ENCODE measurements at places on chromosomes 3 and 15.

GRCh38 chr3:48372862-48373435 lies 930 bp downstream of the FBXW12 start:
- DNase-seq = no peak

DNA sequence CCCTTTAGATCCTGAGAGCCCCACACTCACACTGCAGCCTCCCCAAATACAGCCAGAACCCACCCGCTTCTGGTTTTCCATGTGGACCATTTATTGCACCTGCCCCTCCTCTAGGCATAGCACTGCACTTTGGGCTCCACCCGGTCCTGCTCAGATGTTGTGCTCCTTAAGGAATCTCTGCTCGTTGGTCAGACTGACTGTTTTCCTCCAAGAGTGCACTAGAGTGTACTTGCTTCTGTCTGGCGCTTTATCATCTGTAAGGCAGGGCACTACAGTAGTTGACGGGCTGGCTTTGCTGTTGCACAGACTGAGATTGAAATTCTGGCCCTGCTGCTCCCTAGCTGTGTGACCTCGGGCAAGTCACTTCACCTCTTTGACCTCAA lies 124.1 kb downstream of the CACNA1D start:
- DNase-seq = no peak

- no peak for DNase-seq
These were observed 183.6 kb downstream of the PEX5L start for GRCh38 chr3:179853176-179853575.

- no peak for DNase-seq
These were observed 179.3 kb downstream of the FNDC3B start for GRCh38 chr3:172218350-172219323.

GRCh38 chr3:197244751-197245150 lies 53.7 kb downstream of the DLG1 start:
- DNase-seq = no peak

GRCh38 chr3:143791386-143791785 lies 56.9 kb downstream of the SLC9A9 start:
- DNase-seq = no peak
